ENCODE measurements at places on chromosomes 2 and 18.
A peak's percentile ranks its signal among the peaks of the same experiment; 100 is the strongest.

DNA sequence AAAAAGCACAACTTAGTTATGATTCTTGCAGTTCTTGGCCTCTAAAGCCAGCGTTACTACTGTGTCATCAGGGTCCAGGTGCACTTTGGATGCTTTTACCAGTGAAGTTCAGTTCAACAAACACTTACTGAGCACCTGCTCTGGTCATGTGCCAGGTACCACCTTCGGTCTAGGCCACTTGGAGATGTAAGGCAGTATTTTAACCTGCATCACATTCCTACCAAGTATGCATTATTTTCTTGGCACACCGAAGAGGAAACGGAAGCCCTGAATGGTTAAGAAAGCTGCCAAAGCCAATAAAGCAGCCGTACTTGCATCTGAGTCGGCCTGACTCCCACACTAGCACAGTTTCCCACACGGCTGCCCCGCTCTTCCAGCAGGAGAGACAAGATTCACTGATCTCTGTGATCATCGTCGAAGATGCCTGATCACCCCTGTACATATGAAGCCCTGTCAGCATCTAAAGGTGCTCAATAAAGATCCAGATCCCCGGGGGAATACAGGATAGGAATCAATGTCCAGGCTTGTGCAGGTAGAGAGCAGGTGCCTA lies 427.1 kb downstream of the EIPR1 start:
- DNase-seq, result no peak

GRCh38 chr18:50569930-50570329 lies 10.0 kb downstream of the MAPK4 start:
- no peak for DNase-seq

GRCh38 chr2:191158193-191158592 lies 7.4 kb upstream of the STAT4 start:
- no peak for DNase-seq

GRCh38 chr2:172856606-172857005 lies 121.0 kb downstream of the RAPGEF4 start:
- DNase-seq, result no peak

GRCh38 chr2:222280795-222281194 lies 18.0 kb downstream of the PAX3 start:
- DNase-seq, result no peak

- peak; percentile 64 for DNase-seq
These were observed 30.2 kb downstream of the CMPK2 start for GRCh38 chr2:6835467-6835866.

DNA sequence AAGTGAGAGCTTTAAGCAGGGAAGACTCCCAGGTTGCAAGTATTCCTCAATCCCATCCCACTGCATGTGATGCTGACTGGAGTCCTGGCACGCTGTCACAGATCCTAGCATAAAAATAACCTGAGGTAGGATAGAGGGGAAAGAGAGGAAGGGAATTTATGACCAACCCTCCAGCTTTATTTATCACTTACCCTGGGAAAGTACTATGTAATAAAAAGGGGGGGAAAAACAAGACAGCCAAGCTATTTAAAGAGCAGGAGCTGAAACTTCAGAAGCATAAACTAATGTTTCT lies 122.2 kb downstream of the SLC8A1 start:
- DNase-seq, result no peak

- peak; percentile 49 for DNase-seq
These were observed 115.3 kb downstream of the FEZ2 start for GRCh38 chr2:36482576-36483214.

GRCh38 chr2:238116298-238117198 lies 16.4 kb downstream of the ESPNL start:
- DNase-seq, result no peak

- DNase-seq, result no peak
These were observed 314.0 kb upstream of the EPAS1 start for GRCh38 chr2:45983213-45983612.

DNA sequence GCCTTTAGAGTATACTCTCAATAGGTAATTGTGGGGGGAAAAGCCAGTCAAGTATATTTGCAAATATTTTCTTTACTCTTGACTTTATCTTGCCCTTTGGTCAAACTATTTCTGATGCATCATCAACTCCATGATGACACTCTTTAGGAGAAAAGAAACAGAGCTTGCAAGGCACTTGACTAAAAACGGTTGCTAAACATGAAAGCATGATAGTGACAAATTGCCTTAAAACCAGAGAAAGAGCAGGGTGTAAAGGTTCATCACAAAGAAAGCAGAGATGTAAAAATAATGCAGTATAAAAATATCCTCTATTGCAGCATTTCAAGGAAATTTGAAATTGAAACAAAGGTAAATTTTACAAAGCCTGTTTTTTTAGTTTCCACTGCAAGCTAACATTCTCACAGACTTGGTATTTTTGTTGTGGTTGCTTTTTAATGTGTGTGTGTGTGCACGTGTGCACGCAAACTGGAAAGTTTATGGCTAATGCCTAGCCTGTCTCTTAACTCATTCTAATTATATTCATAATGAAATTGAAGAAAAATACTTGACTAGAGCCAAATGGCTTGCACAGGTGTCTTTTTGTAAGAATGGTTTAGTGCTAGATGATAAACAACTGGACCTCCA lies 503.6 kb downstream of the ARHGAP15 start:
- DNase-seq, result no peak

Data from A172 (cell line).